Activated CD4-positive, alpha-beta T cell treated with anti-CD3 and anti-CD28 coated beads for 4 hours (primary cell): ENCODE measurements at places on chromosomes 1 and 21.

DNA sequence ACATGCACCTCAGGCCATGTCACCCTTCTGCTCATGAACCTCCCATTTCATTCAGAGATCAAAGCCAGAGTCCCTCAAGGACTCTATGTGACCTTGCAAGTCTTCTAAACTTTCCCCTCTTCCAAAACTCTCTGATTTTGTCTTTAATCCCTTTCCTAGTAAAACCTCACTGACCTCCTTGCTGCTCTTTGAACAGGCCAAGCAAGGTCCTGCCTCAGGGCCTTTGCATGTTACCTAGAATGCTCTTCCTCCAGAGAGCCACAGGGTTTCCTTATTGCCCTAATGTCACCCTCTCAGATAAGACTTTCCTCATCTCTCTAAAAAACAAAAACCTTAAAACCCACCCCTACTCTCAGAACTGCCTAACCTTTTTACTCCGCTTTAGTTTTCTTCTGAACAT, 26.6 kb downstream of the IL23R start:
- DNase-seq: no peak

- no peak for DNase-seq
These were observed 144.1 kb downstream of the TRABD2B start for GRCh38 chr1:47853059-47853458.

- no peak for DNase-seq
These were observed 130.8 kb downstream of the BEND5 start for GRCh38 chr1:48645883-48646282.

DNA sequence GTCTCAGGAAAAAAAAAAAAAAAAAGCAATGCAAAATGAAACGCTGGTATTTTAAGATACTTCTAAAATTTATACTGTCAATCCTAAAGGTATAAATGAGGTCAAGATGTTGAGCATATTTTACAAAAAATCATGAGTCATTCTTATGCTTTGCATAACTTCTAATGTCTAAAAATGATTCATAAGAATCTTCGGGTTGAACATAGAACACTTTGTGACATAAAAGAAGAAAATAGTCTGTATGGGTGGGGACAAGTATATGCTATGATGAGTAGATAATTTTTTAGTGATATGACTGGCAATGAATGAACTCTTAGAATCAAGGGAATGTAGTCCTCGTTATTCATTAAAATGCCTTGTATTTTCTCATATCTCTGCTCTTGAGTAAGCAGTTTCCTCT, 416.9 kb upstream of the USP24 start:
- DNase-seq: no peak

DNA sequence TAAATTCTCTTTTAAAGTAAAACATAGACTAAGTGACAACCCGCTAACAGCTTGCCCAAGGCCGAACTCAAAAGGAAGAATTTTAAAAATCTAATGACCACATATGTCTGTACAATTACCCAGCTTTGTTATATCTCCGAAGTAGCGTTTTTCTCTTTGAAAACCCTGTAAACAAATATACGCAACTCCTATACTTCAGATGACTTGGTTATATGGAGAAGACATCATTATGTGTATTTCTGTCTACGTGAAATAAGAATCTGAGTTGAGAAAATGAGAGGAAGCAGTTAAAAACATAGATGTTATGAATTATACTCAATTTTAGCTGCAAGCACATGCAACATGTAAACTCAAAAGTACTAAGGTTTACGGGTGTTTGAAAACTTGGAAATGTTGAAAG, 2.0 kb downstream of the PBX1 start:
- no peak for DNase-seq

DNA sequence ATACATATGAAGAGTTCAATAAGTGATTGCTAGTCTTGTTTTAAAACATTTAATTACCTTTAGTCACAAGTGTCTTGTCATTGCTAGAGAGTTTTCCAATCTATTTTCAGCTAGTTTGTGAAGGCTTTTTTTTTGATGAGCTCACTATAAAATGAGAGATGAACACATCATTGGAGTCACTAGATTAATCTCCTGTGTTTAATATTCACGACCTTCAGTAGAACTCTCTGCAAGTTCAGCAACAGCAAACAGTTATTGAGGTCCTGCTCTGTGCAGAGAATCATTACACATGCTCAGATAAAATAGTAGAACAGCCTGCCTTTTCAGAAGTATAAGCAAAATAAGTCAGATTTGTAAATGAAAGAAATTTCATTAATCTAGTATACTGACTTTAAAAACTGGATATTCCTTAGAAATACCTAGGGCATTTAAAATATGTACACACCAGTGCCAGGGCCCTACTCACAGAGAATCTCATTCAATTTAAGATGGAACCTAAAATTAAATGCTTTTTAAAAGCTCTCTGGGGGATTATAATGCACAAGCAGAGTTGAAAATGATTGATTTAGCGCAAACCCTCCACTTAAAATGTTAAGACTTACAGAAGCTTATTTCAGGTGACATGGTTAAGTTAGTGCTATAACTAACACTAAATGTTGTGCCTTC, 30.5 kb downstream of the KRTAP20-3 start:
- DNase-seq: no peak
